Activated T-helper 9 cell treated with anti-CD3 and anti-CD28 coated beads, Interleukin-2, amount 50 U/mL, for 16 hours (primary cell): ENCODE measurements at places on chromosomes 4 and X.

DNA sequence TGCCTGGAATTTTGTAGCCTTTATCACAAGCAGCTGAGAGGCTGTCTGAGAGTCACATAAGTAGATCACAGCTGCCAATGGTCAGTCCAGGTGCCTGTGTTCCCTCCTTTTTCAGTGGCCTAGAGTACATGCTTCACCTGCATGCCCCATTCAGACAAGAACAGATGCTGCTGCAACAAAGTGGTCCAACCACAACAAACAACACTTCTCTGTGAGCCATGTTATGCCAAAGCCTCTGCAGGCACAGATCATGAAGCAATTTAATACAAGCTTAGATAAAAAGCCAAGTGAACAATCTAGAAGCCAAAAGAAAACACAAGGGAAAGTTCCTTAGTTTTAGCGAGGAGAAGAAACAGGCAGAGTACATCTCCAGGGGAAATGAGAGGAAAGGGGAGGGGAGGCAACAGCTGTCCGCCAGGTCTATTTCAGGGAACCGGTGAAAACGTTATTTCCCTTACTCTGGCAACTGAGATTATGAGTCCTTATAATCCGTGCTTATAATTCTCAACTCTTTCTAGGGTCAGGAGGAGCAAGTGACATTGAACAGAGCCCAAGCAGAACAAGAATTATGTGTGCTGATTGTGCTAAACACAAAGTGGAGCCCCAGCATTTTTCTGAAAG lies 92.6 kb downstream of the TSPAN5 start:
- DNase-seq = no peak

- DNase-seq = no peak
These were observed 107.1 kb downstream of the ANXA10 start for GRCh38 chr4:168199260-168199957.

- no peak for DNase-seq
These were observed 18.4 kb downstream of the WDFY3 start for GRCh38 chr4:84948056-84948455.

- DNase-seq = no peak
These were observed 169.2 kb upstream of the LEF1 start for GRCh38 chr4:108337923-108338322.

- no peak for DNase-seq
These were observed 20.5 kb downstream of the AMTN start for GRCh38 chr4:70538869-70539268.

- no peak for DNase-seq
These were observed 41.8 kb upstream of the CT47C1 start for GRCh38 chrX:119030990-119031389.

DNA sequence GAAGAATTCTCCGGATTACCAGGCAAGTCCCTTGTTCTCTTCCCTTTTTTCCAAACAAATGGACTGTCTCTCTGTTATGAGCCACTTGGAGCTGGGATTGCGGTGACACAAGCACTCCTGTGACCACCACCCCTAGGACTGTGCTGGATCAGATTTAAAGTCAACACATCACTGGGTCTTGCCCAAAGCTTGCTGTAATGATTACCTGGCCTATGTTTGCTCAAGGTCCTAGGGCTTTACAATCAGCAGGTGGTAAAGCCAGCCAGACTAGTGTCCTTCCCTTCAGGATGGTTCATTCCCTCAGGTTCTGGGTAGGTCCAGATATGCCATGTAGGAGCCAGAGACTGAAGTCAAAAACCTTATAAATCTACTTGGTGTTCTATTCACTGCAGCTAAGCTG lies 144.7 kb downstream of the COX18 start:
- no peak for DNase-seq

GRCh38 chr4:158788516-158788915 lies 19.7 kb downstream of the FNIP2 start:
- DNase-seq = no peak

DNA sequence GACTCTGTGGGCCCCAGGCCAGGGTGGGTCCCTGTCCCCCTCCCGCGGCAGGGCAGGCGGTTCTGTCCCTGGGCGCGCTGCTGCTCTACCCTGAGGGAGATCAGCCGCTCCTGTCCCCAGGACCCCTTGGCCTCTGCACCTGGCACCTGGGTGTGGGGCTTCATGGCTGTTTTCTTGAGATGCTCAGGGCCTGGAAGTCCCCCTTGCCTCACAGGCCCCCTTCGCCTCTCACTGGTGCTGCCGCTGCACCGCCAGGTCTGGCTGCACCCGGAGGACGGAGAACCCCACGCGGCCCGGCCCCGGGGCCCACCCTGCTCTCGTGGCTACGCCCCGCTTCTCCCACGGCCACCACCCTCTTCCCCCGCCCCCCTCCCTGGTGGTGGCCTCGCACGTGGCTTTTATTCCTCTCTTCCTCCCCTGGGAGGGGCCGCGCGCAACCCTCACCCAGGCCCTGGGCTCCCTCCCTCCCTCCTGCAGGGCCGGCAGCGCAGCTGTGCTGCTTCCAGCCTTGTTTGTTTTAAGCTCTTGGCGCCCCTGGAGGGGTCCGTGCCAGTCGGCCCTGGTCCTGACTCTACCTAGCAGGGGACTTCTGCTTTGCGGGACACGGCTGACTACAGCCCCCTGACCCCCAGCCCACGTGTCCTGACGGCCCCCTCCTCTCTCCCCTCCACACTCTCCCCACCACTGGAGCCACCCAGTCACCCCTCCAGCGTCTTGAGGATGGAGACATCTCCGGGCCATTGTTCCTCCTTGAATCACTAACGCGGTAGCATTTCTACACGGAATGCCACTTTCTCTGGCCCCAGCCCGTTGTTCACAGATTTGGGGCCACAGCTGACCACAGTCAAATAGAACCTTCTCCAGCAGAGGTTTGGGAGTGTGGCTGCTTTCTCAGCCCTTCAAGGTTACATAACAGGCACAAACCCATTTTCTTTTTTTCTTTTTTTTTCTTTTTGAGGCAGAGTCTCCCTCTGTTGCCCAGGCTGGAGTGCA lies 20.6 kb upstream of the CLDN24 start:
- no peak for DNase-seq

DNA sequence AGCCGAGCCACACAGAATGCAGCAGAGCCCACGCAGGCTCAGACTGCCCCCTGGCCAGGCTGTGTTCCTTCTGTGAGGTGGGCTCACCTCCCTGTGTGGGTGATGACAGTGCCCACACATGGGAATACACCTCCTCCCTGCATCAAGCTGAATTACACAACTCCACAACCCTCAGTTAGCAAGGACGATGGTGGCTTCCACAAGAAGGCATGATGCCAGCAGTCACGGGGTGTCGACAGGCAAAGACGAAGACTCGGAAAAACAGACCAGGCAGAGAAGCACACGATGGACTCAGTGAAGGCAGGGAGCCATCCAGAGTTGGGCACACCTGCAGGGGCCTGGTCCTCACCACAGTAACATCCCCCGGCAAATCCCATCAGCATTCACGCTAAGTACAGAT lies 12.1 kb downstream of the LETM1 start:
- DNase-seq = no peak

DNA sequence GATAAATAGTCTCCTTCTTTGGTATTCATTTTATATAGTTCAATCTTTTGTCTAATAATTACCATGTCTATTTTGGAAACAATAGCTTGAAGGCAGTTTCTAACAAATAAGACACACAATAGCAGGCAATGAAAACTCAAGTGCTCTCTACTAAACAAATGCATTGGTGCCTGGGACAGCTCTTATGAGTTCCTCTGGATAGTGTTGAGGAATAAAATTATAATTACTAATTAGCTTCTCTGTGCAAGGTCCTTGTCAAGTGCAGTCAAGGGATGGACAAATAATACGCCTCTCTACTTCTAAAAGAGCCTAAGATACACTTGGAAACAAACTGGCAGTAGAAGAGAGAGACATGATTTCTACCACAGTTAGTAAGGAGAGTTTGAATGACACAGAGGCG lies 229.0 kb upstream of the GLRA2 start:
- DNase-seq = no peak

- DNase-seq = no peak
These were observed 415 bp upstream of the TENM3 start for GRCh38 chr4:182242787-182243186.

- no peak for DNase-seq
These were observed 210.7 kb downstream of the PDGFRA start for GRCh38 chr4:54439831-54440243.

DNA sequence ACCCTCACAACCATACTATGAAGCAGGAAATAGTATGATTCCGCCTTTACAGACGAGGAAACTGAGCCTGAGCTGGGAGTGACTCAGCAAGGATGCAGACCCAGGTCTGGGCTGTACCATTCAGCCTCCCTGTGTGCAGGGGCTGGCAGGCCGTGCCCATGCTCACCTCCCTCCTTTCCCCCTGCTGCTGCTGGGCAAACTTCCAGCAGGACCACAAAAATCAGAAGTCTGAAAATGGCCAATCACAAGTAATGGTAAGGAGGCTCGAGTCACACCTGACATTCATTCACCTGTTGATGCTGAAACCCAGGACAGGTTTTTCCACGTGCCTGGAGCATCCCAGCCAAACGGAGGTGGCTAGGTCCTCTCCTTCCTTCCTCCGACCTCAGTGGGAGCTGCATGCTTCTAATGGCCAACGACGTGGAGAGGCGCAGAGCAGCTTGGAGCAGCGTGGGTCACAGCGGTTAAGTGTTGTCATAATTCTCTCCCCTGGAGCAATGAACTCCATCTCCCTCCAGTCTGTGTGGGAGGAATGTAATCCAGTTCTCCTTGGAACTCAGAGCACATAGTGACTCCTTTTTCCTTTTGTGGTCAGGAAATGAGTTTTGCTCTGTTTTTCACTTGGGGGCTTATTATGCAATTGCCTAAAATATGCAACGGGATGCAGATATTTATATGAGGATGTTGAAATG lies 371.7 kb downstream of the BCOR start:
- no peak for DNase-seq

DNA sequence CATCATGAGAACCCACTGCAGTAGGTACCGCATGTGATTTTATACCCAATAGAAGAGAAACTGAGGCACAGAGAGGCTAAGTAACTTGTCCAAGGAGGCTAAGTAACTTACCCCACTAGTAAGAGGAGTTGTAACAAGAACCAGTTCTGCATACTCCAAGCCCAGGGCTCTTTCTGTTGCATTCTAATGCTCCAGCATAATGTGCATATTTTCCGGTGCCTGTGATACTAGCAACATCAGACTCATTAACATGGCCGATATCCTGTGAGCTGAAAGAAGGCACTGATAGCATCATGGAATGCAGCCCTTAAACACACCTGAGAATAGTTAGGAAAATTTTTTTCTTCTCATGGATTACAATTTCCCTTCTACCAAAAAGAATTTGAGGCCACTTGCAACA lies 39.7 kb upstream of the KLF3 start:
- no peak for DNase-seq

GRCh38 chrX:16838202-16839066 lies 31.7 kb downstream of the RBBP7 start:
- no peak for DNase-seq
